Uterus (tissue), 4 donors: ENCODE measurements at places on chromosomes 3 and 15. TPM values are rescaled to one million over a fixed set of nuclear protein-coding genes. Genes with fewer than 3 reads are reported as not detected.

DNA sequence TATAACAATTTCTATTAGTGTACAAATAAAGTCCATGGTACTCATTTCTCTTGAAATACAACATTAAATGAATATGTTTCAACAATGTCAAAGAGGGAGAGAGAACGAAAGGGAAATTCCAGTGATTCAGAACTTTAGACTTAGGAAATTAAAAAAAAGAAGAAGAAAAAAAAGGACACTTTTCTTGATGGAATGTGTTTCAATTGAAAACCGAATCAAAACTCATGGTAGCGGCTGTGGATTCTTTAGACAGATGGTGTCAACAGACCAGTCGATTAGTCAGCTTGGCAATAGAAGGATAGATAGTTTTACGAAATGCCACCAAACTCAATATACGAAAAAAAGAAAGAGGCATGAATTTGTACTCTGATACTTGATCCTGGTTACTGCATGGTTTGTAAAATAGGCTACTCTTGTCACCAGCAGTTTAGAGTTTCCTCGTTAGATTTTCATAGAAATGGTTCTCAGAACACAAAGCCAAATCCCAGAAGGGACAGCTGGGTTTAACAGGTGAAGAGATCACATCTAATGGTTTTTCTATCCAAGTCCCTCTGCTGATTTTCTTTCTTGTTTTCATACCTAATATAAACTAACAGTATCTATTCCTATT is 793.5 kb downstream of the ROBO1 start:
- DNase-seq = no peak

DNA sequence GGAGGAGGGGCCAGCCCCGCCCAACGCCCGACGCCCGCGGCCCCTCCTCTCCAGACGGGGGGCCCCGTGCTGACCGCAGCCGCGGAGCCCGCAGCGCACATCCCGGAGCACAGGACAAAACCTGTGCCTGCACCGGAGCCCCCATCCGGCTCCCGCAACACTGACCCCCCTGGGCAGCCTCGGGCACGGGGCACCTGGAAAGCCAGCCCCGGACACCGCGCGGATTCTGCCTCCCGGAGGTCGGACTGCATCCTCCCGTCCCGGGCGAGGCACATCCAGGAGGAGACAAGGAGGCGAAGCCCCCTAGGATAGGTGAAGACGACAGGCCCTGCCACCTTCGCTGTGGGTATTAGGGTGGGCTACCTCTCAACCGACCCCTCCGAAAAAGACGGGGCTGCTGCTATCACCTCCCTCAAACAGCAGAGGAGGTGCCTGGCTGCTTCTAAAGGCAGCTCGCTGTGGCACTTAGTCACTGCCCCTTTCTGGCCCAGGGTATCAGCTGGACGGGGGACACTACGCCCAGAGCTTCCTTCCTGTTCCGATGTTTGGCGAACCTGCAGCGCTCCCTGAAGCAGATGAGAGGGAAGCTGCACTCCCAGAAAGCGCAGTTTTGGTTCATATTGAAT is 10.6 kb downstream of the XXYLT1 start:
- no peak for DNase-seq

GRCh38 chr15:39465843-39466749 is 114.8 kb upstream of the THBS1 start:
- DNase-seq = peak; percentile 86

DNA sequence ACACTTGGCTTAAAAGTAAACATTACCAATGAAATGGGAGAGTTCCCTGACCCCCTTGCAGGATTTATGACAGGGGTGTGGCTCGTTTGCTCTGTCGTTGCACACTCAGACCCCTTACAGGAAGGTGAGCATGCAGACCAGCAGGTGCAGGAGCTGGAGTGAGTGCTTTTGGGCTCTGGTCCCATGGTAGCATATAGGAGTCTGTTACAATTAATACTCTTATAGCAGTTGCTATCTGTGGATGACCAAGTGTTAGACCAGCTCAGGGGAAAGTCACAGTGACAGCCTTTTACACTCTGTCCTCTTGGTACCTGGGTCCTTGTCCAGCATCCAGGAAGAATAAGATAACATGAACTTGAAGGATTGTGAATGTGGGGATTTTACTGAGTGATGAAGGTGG is 1177.5 kb downstream of the NSUN3 start:
- no peak for DNase-seq

GRCh38 chr3:195549931-195550519 is 6.9 kb upstream of the PPP1R2 start:
- no peak for DNase-seq

DNA sequence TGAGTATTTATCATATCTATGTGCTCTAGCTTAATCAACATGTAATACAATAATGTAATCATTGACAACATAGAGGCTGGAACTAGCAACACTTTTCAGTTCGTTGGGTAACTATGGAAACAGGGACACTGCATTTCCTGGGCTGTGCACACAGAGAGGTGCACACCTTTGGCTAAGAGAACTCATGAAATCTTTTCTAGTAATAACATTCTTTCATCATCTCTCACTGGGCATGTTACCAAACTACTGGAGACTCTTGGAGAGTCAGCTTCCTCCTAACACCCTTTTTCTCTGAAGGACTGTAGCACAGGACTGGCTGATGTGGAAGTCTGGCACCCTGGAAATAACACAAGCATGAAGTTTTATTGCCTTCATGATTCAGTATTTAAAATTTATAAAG is 135.6 kb downstream of the KCNMB2 start:
- no peak for DNase-seq

GRCh38 chr3:161336661-161337060 is 34.7 kb downstream of the SPTSSB start:
- no peak for DNase-seq

DNA sequence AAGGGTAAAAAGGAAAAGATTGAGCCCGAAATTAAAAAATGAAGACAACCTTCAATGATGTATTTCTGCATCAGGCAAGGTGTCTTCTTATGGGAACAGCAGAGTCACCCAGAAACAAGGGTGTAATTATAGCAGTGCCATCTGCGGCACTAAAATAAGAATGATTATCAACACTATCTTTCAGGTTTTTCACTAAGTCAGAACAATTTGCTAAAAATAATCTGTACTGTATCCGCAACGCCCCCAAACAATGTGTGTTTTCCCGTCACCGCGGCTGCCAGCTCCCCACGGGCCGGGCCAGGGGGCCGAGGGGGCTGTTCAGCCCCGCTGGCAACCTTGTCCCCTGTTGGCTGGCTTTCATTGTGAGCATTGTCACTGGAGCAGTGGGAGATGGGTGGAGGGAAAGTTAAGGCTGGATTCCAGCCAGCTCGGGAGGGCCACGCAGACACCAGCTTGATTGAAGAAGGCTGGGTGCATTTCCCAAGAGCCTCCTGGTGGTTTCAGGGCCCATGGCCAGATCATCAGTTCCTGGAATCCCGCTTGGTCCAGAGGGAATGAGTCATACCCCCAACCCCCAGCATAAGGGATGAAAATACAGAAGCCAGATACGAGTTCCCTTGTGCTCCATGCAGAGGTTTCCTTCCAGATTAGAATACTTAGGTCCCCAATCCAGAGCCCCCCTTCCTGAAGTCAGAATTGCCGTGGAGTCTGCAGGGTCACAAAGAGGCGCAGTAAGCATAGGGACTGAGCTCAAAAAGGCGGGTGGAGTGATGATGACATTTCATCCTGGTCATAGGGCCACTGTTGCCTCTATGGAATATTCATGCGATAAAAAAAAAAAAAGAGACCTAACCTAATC is 90.2 kb upstream of the KLF13 start:
- peak; percentile 79 for DNase-seq

- no peak for DNase-seq
These were observed 59.9 kb upstream of the LIMD1 start for GRCh38 chr3:45534632-45535031.

DNA sequence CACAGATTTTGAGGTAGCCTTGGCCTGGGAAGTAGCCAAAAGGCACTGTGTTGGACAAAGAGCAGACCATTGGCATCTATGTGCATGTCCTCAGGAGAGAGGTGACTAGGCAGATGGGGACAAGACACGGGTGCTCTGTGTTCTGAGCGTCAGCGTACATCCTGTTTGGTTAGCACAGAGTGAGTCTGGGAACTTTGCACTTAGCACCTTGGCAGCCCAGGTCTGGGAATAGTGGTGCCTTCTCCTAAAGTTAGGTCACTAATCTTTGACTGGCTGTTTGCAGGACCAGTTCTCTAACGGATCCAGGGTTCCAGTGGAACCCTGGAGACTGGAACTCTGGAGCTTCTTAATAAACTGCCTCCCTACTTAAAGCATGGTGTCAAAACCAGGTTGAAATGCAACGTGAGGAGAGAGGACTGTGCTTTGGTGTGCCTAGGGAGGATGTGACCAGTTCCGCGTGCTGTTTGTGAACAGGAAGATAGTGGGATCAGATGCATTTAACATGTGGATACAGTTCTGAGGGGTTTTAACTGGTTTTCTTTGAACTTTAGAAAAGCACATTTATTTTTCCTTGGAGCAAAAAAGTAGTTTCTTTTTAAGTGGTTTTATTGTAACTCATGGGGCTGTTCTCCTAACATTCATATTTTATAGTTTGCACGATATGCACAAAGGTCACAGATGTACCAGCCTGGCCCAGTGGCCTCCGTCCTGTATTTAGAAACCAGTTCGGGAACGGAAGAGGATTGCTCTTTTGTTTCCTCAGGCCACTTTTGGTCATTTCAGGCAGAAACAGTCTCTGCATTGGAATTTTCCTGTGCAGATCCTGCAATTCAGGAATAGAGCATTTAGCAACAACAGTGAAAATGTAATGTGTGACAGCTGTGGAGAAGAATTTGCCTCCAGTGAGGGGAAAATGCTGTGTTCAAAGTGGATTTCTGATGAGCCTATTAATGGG is 48.8 kb downstream of the ABHD2 start:
- DNase-seq = no peak

- DNase-seq = no peak
These were observed 105.2 kb downstream of the DAPK2 start for GRCh38 chr15:63940966-63941620.

- no peak for DNase-seq
These were observed 61.1 kb upstream of the MLF1 start for GRCh38 chr3:158509891-158510290.

GRCh38 chr15:49235446-49236124 is 65.5 kb downstream of the GALK2 start:
- peak; percentile 69 for DNase-seq

DNA sequence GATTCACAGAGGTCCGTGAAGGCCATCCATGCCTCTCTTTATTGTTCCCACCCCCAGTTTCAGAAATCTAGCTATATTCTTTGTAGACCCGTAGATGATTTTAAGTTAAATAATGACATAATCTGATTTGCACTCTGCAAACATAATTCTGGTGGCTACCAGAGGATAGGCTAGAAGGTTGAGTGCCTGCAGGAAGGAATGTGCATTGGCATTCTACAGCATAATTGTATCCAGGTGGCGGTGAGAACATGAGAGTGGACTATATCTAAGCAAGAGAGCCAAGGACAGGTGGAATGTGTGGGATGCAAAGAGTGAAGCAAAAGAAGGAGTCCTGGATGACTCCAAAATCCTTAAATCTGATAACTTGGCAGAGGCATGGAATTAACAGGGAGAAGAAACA is 298.5 kb upstream of the MME start:
- DNase-seq = no peak

The LYZL4 gene
- not detected for total RNA-seq

The EXOSC7 gene
- total RNA-seq = 21.5 TPM

The ITGA11 gene
- 37.3 TPM for total RNA-seq

The SLCO2A1 gene
- 3.0 TPM for total RNA-seq
